ENCODE measurements at places on chromosomes 1 and 21.

- DNase-seq = peak; percentile 31
Observed at GRCh38 chr1:168084396-168085231, 52.1 kb downstream of the GPR161 start.

- DNase-seq = no peak
Observed at GRCh38 chr1:106600626-106601025, 455.8 kb upstream of the PRMT6 start.

DNA sequence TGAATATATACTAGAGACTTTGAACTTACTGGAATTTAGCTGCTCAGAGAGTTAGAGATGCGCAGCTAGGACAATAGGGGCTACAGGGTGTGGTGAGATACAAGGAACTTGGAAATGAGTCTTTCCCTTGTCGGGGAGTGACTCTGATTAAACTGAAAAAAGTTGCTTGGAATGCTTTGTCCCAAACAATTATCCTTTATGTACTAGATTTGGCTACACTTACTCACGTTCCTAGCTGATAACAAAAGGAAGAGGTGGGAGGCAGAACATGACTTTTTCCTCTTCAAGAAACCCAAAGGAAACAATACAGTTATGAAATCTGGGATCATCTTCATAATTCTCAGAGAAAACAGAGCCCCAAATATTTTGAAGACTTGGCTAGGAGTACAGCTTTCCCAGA lies 6.9 kb upstream of the CGN start:
- no peak for DNase-seq

DNA sequence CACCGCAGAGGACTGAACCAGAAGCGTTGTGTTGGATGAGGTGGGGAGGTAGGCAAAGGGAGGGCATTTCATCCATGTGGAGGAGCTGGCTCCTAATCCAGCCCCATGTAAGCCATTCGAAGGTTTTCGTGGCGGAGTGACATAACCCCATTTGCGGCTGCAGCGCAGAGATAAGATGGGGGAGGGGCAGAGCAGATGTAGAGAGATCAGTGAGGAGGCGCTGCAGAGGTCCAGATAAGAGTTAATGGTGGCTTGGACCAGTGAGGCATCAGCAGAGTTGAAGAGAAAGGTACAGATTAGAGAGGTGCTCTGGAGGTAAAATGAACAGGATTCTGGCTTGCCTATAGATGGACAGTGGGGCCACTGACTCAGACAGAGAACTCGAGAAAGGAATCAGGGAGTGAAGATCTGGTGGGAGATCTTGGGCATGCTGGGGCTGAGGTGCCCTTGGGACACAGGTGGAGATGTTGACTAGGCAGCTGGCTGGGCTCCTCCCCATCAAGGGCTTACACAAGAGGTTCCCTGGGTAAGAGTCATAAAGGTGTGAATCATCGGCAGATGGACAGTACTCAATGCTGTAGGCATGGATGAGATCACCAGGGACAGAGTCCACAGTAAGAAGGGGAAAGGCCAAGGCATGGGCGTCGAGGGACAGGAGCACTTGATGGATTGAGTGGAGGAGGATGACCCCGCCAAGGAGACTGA lies 7.8 kb upstream of the PTPRF start:
- DNase-seq = no peak

- no peak for DNase-seq
Observed at GRCh38 chr1:50796272-50796671, 163.8 kb downstream of the FAF1 start.

DNA sequence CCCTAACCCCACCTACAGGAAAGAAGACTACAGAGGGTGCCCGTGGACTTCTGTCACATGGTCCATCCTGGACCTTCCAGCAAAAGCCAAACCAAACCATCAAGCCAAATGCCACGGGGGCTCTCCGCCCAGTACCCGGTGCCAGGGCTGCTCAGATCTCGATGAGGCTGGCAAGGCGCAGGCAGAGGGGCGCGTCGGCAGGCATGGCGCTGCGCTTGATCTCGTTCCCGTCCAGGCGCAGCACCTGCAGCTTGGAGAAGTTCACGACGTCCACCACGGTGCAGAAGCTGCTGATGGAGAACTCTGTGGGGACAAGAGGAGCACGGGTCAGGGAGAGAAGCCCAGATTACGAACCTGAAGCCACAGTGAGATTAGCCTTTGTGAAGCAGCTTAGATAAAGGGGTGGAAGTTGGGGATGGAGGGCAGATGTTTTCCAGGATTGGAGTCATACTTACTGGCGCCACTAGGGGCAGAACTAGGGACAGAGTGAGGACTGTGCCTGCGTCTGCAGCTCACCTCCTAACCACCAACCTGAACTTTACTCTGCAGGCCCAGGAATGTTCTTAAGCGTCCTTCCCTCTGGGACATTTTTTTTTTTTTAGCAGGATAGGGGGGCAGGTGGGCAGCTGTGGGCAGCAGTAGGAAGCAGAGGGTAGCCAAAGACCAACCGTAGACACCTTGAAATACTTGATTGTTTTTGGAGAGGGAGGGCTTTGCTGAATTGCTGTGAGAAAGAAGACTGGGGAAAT lies 8.6 kb downstream of the FMOD start:
- DNase-seq = peak; percentile 10

DNA sequence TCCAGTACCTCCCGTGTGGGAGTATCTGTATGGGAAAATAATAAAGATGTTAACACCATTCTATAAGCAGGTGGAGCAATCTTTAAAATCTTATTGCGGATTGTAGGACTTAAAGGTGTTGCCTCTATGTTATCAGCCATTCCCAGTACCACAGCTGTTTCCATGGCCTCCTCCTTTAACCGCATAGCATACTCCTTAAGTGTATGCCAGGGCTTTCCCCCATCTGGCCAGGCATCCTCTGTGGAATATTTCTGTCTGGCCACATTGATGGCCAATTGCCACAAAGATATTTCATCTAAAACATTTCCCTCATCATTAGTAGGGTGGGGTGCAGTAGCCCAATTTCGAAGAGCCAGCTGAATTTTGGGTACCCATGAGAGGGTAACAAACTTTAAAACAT lies 7.3 kb upstream of the STUM start:
- DNase-seq = no peak

DNA sequence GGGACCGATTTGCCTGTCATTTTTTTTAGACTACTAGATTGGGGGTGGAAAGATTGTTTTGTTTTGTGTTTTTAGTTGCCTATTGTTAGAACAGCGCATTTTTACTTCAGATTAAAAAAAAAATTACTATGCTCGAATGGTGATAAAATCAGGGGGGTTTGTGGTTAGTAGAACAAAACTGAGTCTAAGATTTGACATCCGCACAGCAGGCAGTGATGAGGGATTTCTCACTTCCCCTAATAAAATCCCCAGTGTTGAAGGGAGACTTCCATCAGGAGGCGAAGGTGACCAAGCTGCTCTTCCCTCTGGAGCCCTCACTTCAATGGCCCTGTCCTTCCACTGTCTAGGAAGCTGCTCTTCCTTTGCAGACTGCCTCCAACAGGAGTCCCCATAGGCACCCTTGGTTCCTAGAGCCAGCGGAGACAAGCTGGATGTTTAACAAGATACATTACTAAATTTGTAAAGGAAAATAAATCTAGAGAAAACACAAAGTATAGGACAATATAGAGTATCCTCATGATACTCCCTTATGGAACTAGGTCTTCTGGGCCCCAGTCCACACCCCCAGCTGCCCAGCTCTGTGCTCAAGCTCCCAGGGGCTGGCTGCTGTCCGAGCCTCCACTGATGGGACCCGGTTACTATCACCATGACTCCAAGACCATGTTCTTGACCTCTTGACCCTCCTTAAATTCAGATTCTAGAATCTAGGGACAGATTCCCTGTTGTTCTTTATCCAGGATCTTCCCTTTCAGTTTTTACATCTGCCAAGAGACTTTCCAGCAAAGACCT lies 31.0 kb downstream of the TENT5C start:
- no peak for DNase-seq

- DNase-seq = no peak
Observed at GRCh38 chr21:35202431-35202830, 153.3 kb upstream of the RUNX1 start.

- DNase-seq = no peak
Observed at GRCh38 chr1:63779338-63780211, 5.8 kb downstream of the ROR1 start.

DNA sequence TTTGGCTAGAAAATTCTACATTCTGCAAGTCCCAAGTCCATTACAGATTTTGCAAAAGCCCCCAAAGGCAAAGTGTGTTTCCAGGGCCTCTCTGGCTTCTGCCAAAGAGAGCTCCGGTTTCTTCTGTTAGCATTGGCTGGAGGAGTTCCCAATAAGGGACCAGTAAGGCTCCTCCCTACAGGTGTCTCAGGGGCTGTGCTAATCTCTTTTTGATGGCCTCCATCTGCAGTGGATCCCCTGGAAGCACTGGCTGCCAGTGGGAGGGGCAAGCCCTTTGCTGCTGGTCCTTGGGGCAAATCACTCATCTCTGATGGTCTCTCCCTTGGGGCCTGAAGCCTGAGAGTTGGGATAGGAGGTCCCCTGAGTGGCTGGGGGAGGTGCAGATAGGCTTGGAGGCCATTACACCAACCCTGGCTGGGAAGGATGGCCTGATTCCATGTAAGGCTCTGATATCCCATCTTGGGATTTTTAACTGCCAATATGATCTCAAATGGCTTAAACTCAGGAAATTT lies 89.1 kb upstream of the USP24 start:
- no peak for DNase-seq

GRCh38 chr1:77546890-77547289 lies 135.6 kb downstream of the ZZZ3 start:
- no peak for DNase-seq

GRCh38 chr1:15261155-15262002 lies 14.4 kb downstream of the FHAD1 start:
- no peak for DNase-seq

DNA sequence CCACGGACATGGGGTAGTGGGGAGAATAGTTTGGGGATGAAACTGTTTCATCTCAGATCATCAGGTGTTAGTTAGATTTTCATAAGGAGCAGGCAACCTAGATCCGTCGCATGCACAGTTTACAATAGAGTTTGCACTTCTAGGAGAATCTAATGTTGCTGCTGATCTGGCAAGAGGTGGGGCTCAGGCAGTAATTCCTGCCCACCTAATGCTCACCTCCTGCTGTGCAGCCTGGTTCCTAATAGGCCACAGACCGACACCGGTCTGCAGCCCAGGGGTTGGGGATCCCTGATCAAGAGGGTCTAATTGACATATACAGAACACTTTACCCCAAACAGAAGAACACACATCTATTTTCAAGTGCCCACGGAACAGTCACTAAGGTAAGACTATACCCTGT lies 275.1 kb downstream of the PTPRU start:
- no peak for DNase-seq

DNA sequence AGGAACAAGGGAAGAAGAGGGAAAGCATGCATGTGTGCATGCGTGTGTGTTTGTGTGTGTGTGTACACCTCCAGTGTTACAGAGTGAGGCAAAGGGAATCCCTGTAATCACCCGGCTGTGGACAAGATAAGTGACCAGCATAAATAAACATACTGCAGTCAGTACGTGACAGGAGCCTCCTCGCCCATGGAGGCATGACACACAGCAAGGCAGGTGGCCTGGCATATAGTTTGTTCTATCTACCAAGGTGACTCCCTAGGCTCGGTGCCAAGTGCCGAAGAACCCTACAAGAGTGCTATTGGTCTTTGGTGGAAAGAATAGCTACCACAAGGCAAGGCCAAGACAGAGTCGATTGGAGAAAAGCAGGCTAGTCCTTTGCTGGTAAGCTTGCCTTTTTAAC lies 31.7 kb upstream of the HEATR1 start:
- no peak for DNase-seq

DNA sequence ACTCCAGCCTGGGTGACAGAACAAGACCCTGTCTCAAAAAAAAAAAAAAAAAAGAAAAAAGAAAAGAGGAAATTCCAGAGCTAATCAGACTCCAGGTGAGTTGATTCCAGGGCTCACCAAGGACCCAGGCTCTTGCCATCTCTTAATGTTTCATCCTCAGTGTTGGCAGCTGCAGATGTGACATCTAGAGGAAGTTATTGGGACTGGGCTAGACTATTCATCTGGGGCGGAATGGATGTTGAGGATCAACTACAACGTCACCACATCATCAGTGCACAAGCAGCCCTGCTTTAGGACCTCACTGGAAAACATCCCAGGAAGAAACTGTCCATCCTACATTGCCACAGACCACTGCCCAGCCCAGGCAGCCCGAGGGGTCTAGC lies 28.6 kb upstream of the PARP1 start:
- no peak for DNase-seq

GRCh38 chr1:54965624-54966340 lies 14.6 kb upstream of the TMEM61 start:
- no peak for DNase-seq

- no peak for DNase-seq
Observed at GRCh38 chr1:147840909-147841308, 61.7 kb upstream of the GJA8 start.

GRCh38 chr1:111463029-111463683 lies 10.6 kb upstream of the C1orf162 start:
- DNase-seq = no peak

DNA sequence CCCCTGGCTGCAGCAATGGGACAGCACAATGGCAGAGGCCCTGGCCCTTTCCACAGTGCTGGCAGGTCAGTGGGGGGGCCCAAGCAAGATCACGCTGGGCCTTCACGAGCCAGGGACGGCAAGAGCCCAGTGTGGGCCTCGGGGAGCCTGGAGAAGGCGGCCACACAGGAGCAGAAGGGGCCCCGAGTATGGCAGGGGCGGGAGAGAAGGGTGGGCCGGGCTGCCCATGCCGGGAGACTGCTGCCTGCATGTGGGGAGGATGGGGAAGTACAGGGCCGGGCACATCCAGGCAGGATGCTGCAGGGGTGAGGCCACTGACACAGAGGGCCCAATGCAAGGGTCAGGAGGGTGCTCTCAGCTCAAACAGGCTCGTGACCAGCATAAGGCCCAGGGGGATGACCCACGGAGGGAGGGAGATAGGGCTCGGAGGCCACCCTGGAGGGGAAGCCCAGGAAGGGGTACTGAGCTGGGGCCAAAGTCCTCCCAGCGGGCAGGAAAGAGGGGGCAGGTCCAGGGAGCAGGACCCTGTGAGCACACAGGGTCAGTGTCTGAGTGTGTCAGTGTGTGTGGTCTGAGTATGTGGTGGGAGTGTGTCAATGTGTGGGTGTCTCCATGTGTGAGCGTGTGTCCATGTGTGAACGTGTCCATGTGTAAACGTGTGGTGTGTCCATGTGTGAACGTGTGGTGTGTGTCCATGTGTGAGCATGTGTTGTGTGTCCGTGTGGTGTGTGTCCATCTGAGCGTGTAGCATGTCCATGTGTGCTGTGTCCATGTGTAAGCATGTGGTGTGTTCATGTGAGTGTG lies 13.1 kb downstream of the SLC19A1 start:
- no peak for DNase-seq

GRCh38 chr1:101205457-101205856 lies 31.4 kb upstream of the S1PR1 start:
- no peak for DNase-seq

GRCh38 chr1:43058545-43059360 lies 100.1 kb upstream of the SLC2A1 start:
- DNase-seq = no peak

- no peak for DNase-seq
Observed at GRCh38 chr1:202240956-202241355, 47.4 kb downstream of the LGR6 start.

GRCh38 chr1:230031131-230031530 lies 35.9 kb upstream of the GALNT2 start:
- DNase-seq = no peak
